A549 treated with DMSO at 1 μM for 4 hours (cell line): ENCODE measurements at places on chromosomes 4 and X. TPM values are rescaled to one million over a fixed set of nuclear protein-coding genes. Genes with fewer than 3 reads are reported as not detected.

Gene SLC6A8
- total RNA-seq: 10.4 to 12.4 TPM (median 12.0 TPM) in 5 replicates

Gene DUX4
- not detected in 5 replicates for total RNA-seq

Gene RBM3
- 293 to 598 TPM (median 332 TPM) in 5 replicates for total RNA-seq

Gene MAP9
- 4.7 to 8.3 TPM (median 6.7 TPM) in 5 replicates for total RNA-seq

Gene PPARGC1A
- total RNA-seq: 0.06 to 0.13 TPM (median 0.09 TPM) in 4 of 5 replicates, not detected in the other

Gene AREG
- 69.6 to 88.2 TPM (median 81.0 TPM) in 5 replicates for total RNA-seq

Gene TMSB15C
- 0.09 to 0.31 TPM (median 0.16 TPM) in 4 of 5 replicates, not detected in the other for total RNA-seq

Gene RBM46
- total RNA-seq: not detected in 5 replicates

Gene PASD1
- total RNA-seq: not detected in 5 replicates

Gene CXCL10
- total RNA-seq: 0.14 to 0.18 TPM (median 0.17 TPM) in 4 of 5 replicates, not detected in the other

Gene ARX
- total RNA-seq: 0.12 to 0.49 TPM (median 0.28 TPM) in 5 replicates

Gene TEX13B
- total RNA-seq: not detected in 5 replicates

Gene ASB12
- 0.07 to 0.08 TPM in 2 of 5 replicates, not detected in the others for total RNA-seq

Gene ADGRG2
- 5.4 to 6.9 TPM (median 6.4 TPM) in 5 replicates for total RNA-seq
